ENCODE measurements at places on chromosomes 4 and X.

DNA sequence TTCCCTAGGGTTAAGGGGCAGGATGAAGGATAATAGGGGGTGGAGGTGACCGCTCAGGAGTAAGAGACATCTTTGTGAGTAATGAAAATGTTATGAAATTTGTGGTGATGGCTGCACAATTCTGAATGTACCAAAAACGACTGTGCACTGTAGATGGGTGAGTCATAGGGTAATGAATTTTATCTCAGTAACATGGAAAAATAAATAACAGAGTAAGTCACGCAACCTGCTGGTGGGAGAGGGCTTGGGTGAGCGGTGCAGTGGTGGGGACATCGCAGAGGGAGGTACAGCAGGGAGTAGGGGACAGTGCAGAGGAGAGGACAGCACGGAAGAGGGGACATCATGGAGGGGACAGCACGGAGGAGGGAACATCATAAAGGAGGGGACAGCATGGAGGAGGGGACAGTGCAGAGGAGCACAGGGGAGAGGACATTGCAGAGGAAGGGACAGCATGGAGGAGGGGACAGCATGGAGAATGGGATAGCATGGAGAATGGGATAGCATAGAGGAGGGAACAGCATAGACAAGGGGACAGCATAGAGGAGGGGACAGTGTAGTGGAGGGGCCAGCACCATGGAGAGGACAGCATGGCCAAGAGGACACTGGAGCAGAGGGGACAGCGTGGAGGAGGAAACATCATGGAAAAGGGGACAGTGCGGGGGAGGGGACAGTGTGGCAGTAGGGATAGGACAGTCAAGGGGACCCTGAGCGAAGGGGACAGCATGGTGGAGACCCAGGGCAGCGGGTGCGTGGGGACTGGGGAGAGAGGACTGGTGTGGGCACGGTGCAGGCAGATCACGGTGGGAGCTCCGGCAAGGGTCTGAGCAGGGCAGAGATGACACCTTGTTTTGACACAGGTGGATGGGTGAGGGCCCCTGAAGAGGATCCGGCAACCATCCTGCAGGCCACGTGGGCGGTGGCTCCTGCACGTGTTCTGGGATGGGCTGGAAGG lies 68.5 kb upstream of the MXD4 start:
- no peak for DNase-seq

- peak; percentile 47 for DNase-seq
These were observed 8.0 kb downstream of the NUDT6 start for GRCh38 chr4:122914292-122914904.

DNA sequence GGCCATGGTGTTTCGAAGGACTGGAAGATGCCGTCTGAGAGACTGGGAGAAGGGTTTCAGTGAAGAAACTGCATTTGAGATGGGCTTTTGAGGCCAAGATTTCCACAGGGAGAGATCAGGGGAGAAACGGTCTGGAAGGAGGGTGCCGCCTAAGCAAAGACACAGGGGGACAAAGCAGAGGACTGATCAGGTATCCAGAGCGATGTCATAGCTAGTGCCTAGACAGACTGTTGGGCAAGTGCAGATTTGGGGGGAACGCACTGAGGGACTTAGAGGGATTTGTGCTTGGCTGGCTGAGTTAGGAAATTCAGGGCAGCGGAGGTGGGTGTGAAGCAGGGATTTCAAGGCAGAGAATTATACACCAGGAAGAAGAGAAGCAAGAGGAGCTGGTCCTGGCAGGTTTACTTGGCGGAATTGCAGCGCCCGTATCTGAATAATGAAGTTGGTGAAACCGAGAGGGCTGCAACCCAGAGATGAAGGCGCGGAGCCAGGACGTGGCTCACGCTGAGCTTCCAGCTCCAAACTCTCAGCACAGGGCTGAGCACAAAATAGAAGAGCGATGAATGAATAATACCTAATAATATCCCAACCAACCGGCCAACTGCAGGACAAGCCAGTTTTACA lies 106.9 kb downstream of the MAML3 start:
- DNase-seq, result no peak

DNA sequence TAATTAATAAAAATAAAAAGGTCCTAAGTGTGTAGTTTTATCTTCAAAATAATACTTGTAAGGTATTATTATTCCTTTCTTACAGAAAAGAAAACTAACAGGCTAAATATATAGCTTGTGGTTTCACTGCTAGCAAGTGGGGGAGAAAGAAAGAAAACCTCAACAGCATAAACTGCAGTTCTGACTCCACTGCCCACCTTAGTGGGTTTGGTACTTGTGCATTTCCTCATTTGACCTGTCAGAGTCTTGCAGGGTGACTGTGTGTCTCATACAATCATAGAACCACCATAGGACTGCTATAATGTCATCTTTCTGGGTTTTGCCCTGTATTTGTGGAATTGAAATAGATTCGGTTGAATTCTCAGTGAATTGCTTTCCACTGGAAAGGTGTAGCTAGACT lies 94.7 kb upstream of the PUDP start:
- DNase-seq, result no peak

- no peak for DNase-seq
These were observed 334.9 kb upstream of the DDX53 start for GRCh38 chrX:22664826-22665225.

GRCh38 chr4:1806596-1807331 lies 13.7 kb downstream of the FGFR3 start:
- no peak for DNase-seq

- DNase-seq, result peak; percentile 62
These were observed 218.2 kb downstream of the IDS start for GRCh38 chrX:149286940-149287349.

Data from NCI-H1436 (cell line).